ENCODE measurements at places on chromosomes 16 and 17. TPM values are rescaled to one million over a fixed set of nuclear protein-coding genes. Genes with fewer than 3 reads are reported as not detected.

RBL2 gene
- 62.8 TPM for total RNA-seq

C17orf113 gene
- 4.5 TPM for total RNA-seq

SSTR5 gene
- total RNA-seq = not detected

TMEM100 gene
- total RNA-seq = not detected

NTN3 gene
- not detected for total RNA-seq

WNK4 gene
- 0.73 TPM for total RNA-seq

DNAI2 gene
- not detected for total RNA-seq

SP6 gene
- 1.2 TPM for total RNA-seq

HID1 gene
- total RNA-seq = 114 TPM

PRSS27 gene
- total RNA-seq = 2.0 TPM

GPR139 gene
- total RNA-seq = not detected

ATP1B2 gene
- not detected for total RNA-seq

ATP2A1 gene
- total RNA-seq = 5.7 TPM

SULT1A2 gene
- 2.5 TPM for total RNA-seq

ATP6V0C gene
- 260 TPM for total RNA-seq

ERN2 gene
- total RNA-seq = 9.3 TPM

PGAP3 gene
- total RNA-seq = 1,186 TPM

IGSF6 gene
- total RNA-seq = not detected

ARL17B gene
- 41.7 TPM for total RNA-seq

KRT24 gene
- total RNA-seq = 2.4 TPM

SPATA20 gene
- 47.8 TPM for total RNA-seq

CCL1 gene
- total RNA-seq = not detected

GUCY2D gene
- total RNA-seq = not detected

OR4D1 gene
- total RNA-seq = not detected
